Stimulated activated CD4-positive, alpha-beta T cell treated with anti-CD3 and anti-CD28 coated beads, Interleukin-15, amount 100 ng/mL, for 1 hour (primary cell): ENCODE measurements at places on chromosomes 4 and X.

DNA sequence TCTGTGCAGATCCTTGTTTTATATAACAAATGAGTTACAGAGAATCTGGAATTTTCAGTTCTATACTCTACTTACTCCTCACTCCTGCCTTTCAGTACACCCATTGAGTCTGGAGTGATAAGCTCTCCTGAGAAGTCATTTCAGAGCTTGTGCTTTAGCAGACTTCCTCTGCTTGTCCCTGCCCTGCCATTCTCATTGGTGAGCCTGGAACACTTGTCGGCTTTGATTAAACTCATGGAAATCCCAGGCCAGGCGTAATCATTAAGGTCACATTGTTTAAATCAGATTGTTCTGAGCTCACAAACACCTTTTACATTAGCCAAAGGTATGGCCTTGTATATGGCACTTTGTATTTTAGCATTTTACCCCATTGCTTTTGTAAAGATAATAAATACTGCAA, 102.7 kb downstream of the CNKSR2 start:
- no peak for DNase-seq

- DNase-seq, result no peak
These were observed 204.4 kb downstream of the PPARGC1A start for GRCh38 chr4:23685471-23685870.

- DNase-seq, result no peak
These were observed 200.3 kb upstream of the GALNTL6 start for GRCh38 chr4:171612907-171613306.

DNA sequence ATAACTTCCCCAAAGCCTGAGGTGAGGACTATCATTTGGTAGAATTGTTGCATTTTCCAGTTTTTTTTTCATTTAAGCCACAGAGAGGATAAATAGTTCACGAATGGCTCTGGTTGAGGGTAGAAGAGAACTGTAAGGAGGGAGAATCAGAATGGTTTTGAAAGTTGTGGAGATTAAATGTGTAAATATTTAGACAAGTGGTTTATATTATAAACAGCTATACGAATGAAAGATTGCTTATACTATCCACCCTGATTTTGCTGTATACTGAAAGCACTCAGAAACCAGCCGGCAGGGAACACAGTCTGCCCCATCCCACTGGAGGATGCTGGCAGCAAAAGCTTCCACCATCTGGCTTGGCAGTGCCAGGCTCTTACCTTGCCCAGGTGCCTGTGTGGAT, 341.1 kb downstream of the RAPGEF2 start:
- no peak for DNase-seq

DNA sequence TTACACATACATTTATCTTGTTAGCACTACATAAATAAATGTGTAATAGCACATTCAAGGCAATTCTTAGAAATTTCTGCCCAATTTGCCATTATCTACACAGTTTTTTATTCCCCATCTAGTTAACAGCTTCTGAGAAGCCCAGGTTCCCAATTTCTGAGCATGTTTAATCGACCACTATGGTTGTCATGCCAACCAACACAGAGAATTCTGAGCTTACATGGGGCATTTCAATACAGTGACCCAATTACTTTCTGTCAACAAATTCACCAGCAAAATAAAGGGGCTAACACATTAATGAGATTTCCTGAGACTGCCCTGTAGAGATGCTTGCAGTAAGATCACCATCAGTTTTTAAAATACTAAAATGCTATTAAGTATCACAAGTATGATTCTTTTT, 22.0 kb downstream of the GPM6A start:
- DNase-seq, result no peak

- no peak for DNase-seq
These were observed 2.7 kb upstream of the NALF2 start for GRCh38 chrX:69501429-69501828.
